ENCODE measurements at places on chromosomes 11 and 22. TPM values are rescaled to one million over a fixed set of nuclear protein-coding genes. Genes with fewer than 3 reads are reported as not detected.

FAM83F gene
- 8.2 TPM for total RNA-seq

MRGPRE gene
- total RNA-seq = not detected

AGBL2 gene
- total RNA-seq = 0.44 TPM

KRTAP5-7 gene
- total RNA-seq = not detected

PVALB gene
- not detected for total RNA-seq

ZNF280B gene
- 0.44 TPM for total RNA-seq

MRPL48 gene
- 20.4 TPM for total RNA-seq

JRKL gene
- 10.5 TPM for total RNA-seq

RASGRP2 gene
- 68.0 TPM for total RNA-seq

ARHGAP8 gene
- total RNA-seq = 3.1 TPM

OSBP2 gene
- 1.6 TPM for total RNA-seq

PATE2 gene
- total RNA-seq = not detected

MPEG1 gene
- 12.3 TPM for total RNA-seq

MRGPRX3 gene
- not detected for total RNA-seq

CYP2D6 gene
- 0.30 TPM for total RNA-seq

DNAJB13 gene
- total RNA-seq = not detected

SSTR3 gene
- total RNA-seq = not detected

OR51B2 gene
- not detected for total RNA-seq

CENATAC gene
- total RNA-seq = 77.3 TPM

BTG4 gene
- total RNA-seq = not detected

ZC3H7B gene
- 60.0 TPM for total RNA-seq
